ENCODE measurements at places on chromosomes 2 and 18. TPM values are rescaled to one million over a fixed set of nuclear protein-coding genes. Genes with fewer than 3 reads are reported as not detected.

ARHGAP25 gene
- total RNA-seq: 0.14 TPM

EGR4 gene
- total RNA-seq: not detected

GKN2 gene
- not detected for total RNA-seq

FABP1 gene
- not detected for total RNA-seq

LYG2 gene
- not detected for total RNA-seq

SERPINB10 gene
- not detected for total RNA-seq

PFN4 gene
- 0.28 TPM for total RNA-seq

BBS5 gene
- 6.6 TPM for total RNA-seq

HS1BP3 gene
- 27.5 TPM for total RNA-seq

HOXD3 gene
- 0.14 TPM for total RNA-seq

LIMS1 gene
- total RNA-seq: 42.1 TPM

ABCG8 gene
- not detected for total RNA-seq

PLEK gene
- 1.1 TPM for total RNA-seq

MEP1B gene
- not detected for total RNA-seq

UBXN2A gene
- 13.4 TPM for total RNA-seq

ECEL1 gene
- not detected for total RNA-seq

GCG gene
- 0.14 TPM for total RNA-seq

RTP5 gene
- not detected for total RNA-seq

AGXT gene
- not detected for total RNA-seq

RNF152 gene
- total RNA-seq: 10.5 TPM

EVA1A gene
- total RNA-seq: 13.4 TPM

DCTN1 gene
- total RNA-seq: 186 TPM

UGT1A4 gene
- total RNA-seq: not detected
